Spinal cord (tissue), 10 donors: ENCODE measurements at places on chromosomes 2 and 18. TPM values are rescaled to one million over a fixed set of nuclear protein-coding genes. Genes with fewer than 3 reads are reported as not detected.

The SP140 gene
- 1.6 TPM for total RNA-seq

The MC4R gene
- total RNA-seq, result 6.6 TPM

The RAB12 gene
- total RNA-seq, result 44.9 TPM

- DNase-seq, result no peak
Observed at GRCh38 chr2:240832921-240833494, 13.0 kb upstream of the KIF1A start.
